ENCODE measurements at places on chromosomes 12 and 14. TPM values are rescaled to one million over a fixed set of nuclear protein-coding genes. Genes with fewer than 3 reads are reported as not detected.

GRCh38 chr14:104680056-104680805, 9.2 kb upstream of the INF2 start:
- no peak for DNase-seq

- DNase-seq, result no peak
Measured at GRCh38 chr12:44873898-44874297, 2.2 kb downstream of the NELL2 start.

GRCh38 chr14:64187331-64187730, 106.8 kb downstream of the ESR2 start:
- DNase-seq, result no peak

Gene CACNA1C
- total RNA-seq, result 0.14 TPM

- DNase-seq, result no peak
Measured at GRCh38 chr12:56385873-56386272, 23.2 kb upstream of the APOF start.

DNA sequence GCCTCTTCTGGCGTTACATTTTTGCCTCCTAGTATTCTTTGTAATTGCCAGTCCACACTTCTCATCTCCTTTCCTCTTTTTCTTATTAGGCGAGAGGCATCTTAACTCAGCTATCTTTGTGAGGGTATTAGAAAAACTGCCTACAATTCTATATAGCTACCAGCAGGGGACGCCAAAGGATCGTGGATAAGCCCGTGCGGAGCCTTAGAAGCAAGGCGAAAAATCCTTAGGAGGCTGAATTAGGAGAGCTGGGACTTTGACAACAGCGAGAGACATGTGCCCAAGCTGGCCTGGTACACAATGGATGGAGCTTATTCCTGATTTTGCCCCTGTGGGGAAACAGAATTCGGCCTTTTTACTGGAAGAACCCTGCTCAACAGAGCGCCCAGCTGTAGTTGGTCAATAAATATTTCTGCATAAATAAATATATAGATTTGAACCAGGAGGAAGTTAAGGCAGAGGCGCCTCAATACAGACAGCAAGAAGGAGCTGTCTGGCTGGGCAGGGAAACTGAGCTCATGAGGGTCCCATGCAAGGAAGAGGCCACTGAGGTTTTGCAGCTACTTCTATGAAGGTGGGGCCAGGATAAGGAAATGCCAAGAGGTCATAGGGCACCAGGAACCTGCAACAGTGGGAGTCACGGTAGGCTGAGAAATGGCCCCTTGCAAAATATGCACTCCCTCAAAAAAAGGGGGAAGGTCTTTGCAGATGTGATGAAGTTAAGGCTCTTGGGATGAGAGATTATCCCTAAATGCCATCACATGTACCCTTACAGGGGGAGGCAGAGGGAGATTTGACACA, 14.6 kb upstream of the RBM19 start:
- DNase-seq, result peak; percentile 45

DNA sequence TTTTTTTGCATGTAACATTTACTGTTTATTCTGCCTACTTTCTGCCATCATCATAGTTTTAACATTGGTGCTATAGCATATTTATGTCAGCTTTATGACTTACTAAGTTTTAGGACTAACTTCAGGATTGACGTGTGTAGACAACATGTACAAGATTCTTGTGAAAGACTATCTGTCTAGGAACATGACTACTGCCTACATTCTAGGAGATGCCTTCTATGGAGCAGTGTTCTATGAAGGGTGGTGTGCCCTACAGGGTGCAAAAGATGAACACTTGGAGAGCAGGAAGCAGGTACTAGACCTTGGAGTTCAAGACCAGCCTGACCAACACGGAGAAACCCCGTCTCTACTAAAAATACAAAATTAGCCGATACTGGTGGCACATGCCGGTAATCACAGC, 118.6 kb downstream of the FGD4 start:
- no peak for DNase-seq

DNA sequence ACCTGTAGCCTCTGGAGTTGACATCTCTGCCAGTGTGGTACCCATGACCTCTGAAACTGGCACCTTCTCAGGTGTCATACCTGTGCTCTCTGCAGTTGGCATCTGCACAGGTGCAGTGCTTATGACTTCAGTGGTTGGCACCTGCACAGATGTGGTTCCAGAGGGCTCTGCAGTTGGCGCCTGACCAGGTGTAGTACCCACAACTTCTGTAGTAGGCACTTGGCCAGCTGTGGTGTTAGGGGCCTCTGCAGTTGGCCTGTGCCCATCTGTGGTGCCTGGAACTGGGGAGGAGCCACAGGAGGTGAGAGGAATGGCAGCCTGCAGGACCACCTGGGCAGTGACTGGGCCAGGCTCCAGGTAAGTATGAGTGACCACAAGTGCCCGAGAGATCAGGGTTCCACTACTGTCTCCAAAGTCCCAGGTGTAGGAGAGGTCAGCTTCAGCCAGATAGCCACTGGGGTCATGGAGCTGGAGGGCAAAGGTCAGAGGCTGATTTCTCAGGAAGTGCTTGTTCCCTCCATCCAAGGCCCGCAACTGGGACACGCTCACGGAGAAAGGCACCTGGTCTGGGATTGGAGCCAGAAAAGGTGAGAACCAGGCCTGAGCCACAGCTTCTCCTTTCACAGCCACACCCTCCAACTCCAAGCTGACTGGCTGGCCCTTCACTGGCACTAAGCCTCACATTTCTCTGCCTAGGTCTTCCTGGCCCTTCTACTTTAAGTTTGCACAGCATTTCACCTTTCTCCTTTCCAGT, 8.6 kb downstream of the PMEL start:
- DNase-seq, result no peak

- no peak for DNase-seq
Measured at GRCh38 chr12:51746416-51746815, 102.1 kb downstream of the FIGNL2 start.

- DNase-seq, result no peak
Measured at GRCh38 chr12:122013791-122014590, 7.7 kb upstream of the BCL7A start.

- no peak for DNase-seq
Measured at GRCh38 chr12:18653465-18653864, 84.3 kb downstream of the PLCZ1 start.

GRCh38 chr12:31406345-31406744, 80.4 kb upstream of the SINHCAF start:
- no peak for DNase-seq

Gene KRT75
- total RNA-seq, result not detected

Gene CCDC196
- total RNA-seq, result not detected
